ENCODE measurements at places on chromosomes 11 and 22. TPM values are rescaled to one million over a fixed set of nuclear protein-coding genes. Genes with fewer than 3 reads are reported as not detected.

Gene WBP2NL
- total RNA-seq: not detected

DNA sequence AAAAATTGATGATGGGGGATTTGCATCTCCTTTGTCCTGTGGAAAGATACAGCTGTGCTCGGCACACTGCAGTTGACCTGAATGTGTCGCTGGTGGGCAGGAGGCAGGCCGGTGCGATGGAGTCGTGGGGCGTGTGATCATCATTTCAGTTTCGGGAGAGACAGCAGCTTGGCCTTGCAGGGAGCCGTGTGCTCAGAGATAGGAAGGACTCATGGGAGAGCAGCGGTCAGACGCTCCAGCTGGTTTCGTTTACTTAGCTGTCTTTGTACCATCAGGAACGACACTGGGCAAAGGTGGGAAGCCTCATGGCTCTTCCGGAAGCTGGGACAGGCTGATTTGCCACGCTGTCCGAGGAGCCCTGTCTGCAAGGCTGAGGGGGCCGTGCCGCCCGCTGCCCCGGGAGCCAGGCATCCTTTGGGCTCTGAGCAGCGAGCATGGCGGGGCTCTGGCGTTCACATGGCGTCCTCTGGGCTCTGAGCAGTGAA is 32.7 kb downstream of the GRAMD4 start:
- H3K4me1 ChIP-seq: peaks cover 82% of the 10 kb centered on the region
- H3K27me3 ChIP-seq: no peaks in the 10 kb centered on the region
- no peaks in the 10 kb centered on the region for H3K36me3 ChIP-seq

GRCh38 chr11:86948733-86949132 is 6.5 kb downstream of the FZD4 start:
- DNase-seq: peak; percentile 29
- H3K4me1 ChIP-seq: peaks cover 66% of the 10 kb centered on the region
- peaks cover 18% of the 10 kb centered on the region for H3K36me3 ChIP-seq
- peak overlapping the region; percentile 97 for H3K4me3 ChIP-seq
- H3K27me3 ChIP-seq: no peaks in the 10 kb centered on the region
- H3K27ac ChIP-seq: peak overlapping the region; percentile 54

Gene LMNTD2
- not detected for total RNA-seq

- H3K27ac ChIP-seq: no peak overlapping the region
- no peaks in the 10 kb centered on the region for H3K4me1 ChIP-seq
- no peaks in the 10 kb centered on the region for H3K36me3 ChIP-seq
- no peak overlapping the region for H3K4me3 ChIP-seq
Observed at GRCh38 chr11:28858076-28858475, 749.9 kb downstream of the METTL15 start.

DNA sequence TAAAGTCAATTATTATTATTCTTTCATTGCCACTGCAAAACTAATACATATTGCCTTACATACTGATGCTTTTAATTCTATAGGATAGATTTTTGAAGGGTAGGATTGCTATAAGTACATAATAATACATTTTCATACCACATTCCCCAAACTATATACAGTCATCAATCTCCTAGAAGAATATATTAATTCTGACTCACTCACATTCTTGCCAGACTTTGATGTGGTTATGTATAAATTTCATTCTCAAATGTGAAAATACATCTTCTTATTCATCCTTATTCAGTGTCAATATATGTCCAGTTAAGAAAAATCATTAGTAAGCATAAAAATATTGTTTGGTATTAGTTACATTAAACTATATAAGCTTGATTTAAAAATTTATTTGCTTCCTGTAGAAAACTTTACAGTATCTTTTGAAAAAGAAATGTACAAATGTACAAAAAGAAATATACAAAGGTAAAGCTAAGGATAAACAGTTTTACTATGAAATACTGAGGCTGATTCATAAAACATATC is 458.8 kb upstream of the CNTN5 start:
- H3K4me3 ChIP-seq: no peak overlapping the region
- H3K36me3 ChIP-seq: no peaks in the 10 kb centered on the region
- no peak overlapping the region for H3K27ac ChIP-seq
- no peaks in the 10 kb centered on the region for H3K27me3 ChIP-seq
- no peak for DNase-seq

All from heart right ventricle (tissue), 16 donors.